ENCODE measurements at places on chromosomes 13 and 19.

GRCh38 chr13:50412046-50412617 lies 396.9 kb downstream of the KCNRG start:
- no peak for DNase-seq

- no peak for DNase-seq
Measured at GRCh38 chr19:937259-937694, 11.4 kb downstream of the ARID3A start.

DNA sequence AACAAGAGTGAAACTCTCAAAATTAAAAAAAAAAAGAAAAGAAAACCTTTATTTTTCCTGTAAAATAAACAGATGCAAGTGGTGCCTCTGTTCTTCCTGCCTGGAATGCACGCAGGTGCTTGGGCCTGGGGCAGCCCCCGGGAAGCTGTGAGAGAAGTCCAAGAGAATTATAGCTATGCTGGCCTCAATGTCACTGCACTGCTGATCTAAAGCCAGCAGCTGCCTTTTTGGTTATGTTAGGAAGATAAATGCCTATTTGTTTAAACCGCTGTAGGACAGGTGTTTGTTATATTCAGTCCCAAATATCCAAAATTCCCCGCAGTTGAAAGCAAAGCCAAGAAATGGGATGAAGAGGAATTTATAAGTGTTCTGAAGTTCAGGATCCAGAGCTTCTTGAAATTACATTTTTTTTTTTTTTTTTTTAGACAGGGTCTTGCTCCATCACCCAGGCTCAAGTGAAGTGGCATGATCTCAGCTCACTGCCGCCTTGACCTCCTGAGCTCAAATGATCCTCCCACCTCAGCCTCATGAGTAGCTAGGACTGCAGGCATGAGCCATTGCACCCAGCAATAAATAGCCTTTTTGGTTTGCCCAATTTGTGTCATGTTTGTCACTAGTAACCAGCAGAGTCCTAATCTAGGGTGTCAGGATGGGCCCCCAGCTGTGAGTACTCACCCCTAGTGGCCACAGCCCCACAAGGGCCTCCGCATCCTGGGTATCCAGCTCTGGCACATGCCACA lies 2.2 kb downstream of the RINL start:
- no peak for DNase-seq

DNA sequence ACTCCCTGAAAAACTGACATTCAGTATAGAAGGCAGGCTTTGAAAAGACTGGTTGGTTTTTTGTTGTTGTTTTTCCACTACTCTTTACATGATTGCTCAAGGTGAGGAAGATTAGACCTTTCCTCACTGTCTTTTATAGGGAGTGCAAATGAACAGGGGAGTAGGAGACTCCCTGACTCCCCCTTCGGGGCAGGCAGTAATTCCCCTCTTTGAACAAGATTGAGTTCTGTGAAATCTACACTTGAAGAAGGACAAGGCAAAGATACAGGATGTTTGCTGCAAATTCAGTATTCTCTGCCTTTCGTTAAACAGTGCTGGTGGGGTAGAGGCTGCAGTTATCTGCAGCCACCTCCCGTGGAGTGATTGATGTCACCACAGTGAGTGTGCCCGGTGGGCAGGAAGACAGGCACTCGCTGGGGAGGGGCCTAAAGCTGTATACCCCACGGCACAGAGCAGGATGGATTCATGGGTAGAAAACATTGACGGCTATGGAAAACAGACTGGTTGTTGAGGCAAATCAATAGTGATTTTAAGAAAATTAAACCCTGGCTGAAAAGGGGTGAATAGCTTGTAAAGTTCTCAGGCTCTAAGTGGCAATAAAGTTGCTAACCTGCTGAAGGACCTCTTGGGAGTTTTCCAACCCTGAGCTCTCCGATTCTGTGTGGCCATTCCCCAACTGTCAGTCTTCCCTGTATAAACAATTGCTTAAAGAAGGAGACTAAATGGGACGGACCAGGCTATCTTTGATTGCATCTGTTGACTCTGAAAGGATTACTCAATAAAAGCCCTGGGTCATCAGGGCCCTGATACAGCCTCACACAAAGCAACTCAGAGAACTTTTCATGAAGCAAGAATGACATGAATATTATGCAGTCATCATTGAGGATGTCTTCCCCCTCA lies 308.3 kb downstream of the TBC1D4 start:
- DNase-seq, result no peak

DNA sequence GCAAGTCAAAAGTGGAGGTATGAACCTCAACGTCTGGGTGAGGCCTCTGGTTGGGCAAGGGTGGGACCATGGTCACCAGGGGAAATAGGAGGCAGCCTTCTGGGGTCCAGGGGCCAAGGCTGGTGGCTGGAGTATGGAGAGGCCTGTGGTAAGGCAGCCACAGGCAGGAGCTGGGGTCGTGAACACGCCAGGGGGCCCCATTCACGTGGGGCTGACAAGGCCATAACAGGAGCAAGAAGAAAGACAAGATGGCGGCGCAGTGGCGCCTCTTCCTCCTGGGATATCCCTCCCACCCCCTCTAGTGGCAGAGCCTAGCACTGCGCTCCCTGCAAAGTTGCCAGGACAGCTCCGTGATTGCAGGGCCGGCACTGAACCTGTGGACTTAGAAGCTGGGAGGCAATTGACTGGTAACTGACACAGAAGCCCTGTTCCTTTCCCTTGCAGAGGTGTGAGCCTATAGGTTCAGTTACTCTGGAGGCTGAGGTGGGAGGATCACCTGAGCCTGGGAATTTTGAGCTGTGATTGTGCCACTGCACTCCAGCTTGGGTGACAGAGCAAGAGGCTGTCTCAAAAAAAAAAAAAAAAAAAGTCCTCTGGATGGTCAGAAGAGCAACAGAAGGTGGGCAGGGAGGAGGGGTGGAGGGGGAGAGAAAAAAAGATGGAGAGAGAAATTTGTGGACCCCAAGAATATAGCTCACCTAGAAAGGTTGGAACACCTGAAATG lies 19.7 kb upstream of the EDDM13 start:
- peak; percentile 65 for DNase-seq

- no peak for DNase-seq
Measured at GRCh38 chr19:16051254-16052025, 24.9 kb upstream of the TPM4 start.

DNA sequence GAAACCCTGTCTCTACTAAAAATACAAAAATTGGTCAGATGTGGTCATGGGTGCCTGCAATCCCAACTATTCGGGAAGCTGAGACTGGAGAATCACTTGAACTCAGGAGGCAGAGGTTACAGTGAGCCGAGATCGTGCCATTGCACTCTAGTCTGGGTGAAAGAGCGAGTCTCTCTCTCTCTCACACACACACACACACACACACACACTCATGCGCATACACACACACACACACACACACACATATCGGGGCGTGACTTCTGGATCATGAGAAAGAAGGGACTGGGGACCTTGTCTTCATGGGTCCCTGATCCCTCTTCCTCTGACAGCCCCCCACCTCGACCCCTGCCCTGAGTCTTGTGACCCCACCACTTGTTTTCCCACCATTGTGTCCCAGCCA lies 11.8 kb upstream of the SDHAF1 start:
- DNase-seq, result no peak

GRCh38 chr13:31742097-31742734 lies 2.9 kb downstream of the RXFP2 start:
- DNase-seq, result peak; percentile 31

- DNase-seq, result no peak
Measured at GRCh38 chr13:88071371-88071770, 400.2 kb downstream of the SLITRK5 start.

- no peak for DNase-seq
Measured at GRCh38 chr19:46134527-46134926, 10.0 kb upstream of the IGFL3 start.

DNA sequence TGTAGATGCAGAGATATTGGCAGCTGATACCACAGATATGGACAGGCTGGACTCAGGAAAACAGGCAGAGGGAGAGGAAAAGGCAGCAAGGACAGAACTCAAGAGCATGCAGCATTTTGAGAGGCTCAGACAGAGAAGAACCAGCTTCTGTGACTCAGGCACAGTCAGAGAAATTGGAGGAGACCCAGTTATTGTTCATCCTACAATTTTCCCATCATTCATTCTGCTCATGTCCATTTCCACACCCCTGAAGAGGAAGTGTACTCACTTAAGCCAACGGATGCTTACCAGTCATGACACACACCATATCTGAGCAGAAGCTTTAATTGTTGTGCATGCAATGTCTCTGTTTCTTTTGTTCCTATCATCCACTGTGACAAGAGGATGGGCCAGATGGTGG lies 359.8 kb upstream of the HTR2A start:
- DNase-seq, result no peak

GRCh38 chr19:15331419-15332310 lies 674 bp downstream of the BRD4 start:
- peak; percentile 5 for DNase-seq
